ENCODE measurements at places on chromosomes 3 and 15.

GRCh38 chr3:98690876-98691275 lies 72.3 kb upstream of the ST3GAL6 start:
- no peak for DNase-seq

DNA sequence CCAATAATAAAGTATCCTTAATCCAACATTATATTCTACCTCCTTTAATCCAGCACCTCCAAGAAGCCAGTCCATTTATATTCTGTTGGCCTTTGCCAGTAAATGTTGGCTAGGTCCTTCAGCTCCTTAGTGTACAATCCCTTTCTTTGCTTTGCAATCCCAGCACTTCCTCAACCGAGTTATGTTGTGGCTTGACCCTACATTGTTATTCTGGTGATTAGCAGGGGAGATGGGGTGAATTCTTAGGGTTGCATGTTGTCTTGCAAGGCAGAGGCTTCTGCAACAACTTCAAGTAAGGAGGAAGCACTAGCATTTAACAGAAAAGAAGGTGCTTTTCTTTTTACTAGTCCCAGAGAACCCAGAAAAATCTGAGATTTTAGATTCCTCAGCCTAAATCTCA lies 127.2 kb downstream of the CD47 start:
- DNase-seq, result no peak

- no peak for DNase-seq
Observed at GRCh38 chr3:43025423-43025822, 46.3 kb downstream of the GASK1A start.

- DNase-seq, result no peak
Observed at GRCh38 chr15:31400222-31400927, 73.7 kb downstream of the KLF13 start.

- DNase-seq, result no peak
Observed at GRCh38 chr3:58206406-58207011, 4.3 kb downstream of the DNASE1L3 start.

GRCh38 chr15:57619746-57620145 lies 28.0 kb downstream of the MYZAP start:
- DNase-seq, result no peak

DNA sequence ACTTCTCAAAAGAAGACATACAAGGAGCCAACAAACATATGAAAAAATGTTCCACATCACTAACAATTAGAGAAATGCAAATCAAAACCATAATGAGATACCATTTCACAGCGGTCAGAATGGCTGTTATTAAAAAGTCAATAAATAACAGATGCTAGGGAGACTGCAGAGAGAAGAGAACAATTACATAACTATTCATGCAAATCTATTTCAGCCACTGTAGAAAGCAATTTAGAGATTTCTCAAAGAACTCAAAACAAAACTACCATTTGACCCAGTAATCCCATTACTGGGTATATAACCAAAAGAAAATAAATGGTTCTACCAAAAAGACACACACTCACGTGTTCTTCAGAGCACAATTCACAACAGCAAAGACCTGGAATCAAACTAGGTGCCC lies 116.3 kb downstream of the VPS13C start:
- DNase-seq, result no peak

- no peak for DNase-seq
Observed at GRCh38 chr3:28502397-28502937, 153.8 kb upstream of the AZI2 start.

GRCh38 chr3:59800481-59800880 lies 750.7 kb upstream of the CFAP20DC start:
- no peak for DNase-seq

DNA sequence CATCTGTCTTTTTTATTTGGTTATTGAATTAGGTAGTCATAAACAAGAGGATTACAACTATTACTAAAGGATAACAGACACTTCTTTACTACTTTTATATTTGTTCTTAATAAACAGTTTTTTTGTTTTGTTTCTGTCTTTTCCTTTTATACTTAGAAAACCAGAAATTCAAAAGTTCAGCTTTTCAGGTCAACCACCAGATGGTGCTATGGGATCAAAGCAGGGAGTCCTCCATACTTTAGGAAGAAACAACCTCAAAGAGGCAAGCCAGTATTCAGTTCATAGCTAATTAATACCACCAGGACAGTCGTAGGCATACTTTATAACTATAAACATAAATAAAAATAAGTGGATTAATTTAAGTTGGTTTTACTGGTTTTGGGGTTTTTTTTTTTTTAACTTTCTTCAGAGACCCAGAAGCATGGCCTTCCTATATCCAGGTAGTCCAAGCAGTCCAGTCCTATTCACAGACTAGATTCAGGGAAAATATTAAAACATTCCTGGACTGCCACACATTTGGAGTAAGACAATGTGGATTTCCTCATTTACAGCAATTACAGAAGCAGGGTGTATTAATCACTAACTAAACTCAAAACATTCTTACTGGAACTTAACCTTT lies 16.0 kb upstream of the EID1 start:
- DNase-seq, result no peak

DNA sequence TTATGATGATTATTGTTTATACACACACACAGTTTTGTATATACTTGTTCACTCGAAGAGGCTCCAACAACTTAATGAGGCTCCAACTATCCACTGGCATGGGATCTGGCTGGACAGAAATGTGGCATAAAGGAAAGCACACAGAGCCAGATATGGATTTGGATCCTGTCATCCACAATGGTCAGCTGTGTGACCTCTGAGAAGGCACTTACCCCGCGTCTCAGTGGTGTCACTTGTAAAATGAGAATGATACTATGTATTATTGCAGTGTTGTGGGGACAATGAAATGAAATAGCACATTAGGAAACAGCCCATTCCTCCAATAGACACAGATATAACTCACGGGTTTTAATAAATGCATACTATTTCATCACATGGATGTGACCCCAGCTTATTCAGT lies 42.2 kb downstream of the PDZRN3 start:
- no peak for DNase-seq

DNA sequence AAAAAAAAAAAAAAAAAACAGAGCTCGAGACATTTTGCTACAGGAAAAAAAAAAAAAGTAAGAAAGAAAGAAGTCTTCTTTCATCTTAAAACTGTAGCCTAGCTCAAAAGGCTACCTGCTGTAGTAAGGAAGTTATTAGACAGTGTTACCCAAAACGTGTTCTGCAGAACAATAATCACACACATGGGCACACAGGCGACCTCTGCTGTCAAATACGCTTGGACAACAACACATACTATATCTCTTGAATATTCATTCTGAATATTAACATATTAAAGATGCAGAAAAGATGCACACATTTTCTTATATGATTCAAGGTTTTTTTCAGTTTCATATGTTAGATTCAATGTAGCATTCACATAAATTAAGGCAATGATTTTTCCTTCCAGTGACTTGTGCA lies 215.8 kb downstream of the ROBO1 start:
- DNase-seq, result no peak

Measured in hypothalamus (tissue), 51 donors.